ENCODE measurements at places on chromosomes 7 and 10. TPM values are rescaled to one million over a fixed set of nuclear protein-coding genes. Genes with fewer than 3 reads are reported as not detected.

DNA sequence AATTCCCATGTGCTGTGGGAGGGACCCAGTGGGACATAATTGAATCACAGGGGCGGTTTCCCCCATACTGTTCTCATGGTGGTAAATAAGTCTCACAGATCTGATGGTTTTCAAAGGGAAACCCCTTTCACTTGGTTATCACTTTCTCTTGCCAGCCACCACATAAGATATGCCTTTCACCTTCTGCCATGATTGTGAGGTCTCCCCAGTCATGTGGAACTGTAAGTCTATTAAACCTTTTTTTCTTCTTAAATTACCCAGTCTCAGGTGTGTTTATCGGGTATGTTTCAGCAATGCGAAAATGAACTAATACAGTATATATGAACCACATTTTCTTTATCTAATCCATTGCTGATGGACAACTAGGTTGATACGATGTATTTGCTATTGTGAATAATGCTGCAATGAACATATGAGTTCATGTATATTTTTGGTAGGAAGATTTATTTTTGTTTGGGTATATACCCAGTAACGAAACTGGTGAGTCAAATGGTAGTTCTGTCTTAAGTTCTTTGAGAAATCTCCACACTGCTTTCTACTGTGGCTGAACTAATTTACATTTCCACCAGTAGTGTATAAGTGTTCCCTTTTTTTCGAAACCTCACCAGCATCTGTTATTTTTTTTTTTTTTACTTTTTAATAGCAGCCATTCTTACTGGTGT lies 70.0 kb upstream of the HGF start:
- no peaks in the 10 kb centered on the region for H3K4me1 ChIP-seq
- no peak overlapping the region for H3K4me3 ChIP-seq
- no peaks in the 10 kb centered on the region for H3K36me3 ChIP-seq
- DNase-seq, result no peak
- H3K27me3 ChIP-seq, result no peaks in the 10 kb centered on the region

GRCh38 chr7:111518264-111518663 lies 44.0 kb downstream of the IMMP2L start:
- H3K4me1 ChIP-seq, result no peaks in the 10 kb centered on the region
- H3K36me3 ChIP-seq, result no peaks in the 10 kb centered on the region
- H3K27me3 ChIP-seq, result no peaks in the 10 kb centered on the region
- no peak for DNase-seq

DNA sequence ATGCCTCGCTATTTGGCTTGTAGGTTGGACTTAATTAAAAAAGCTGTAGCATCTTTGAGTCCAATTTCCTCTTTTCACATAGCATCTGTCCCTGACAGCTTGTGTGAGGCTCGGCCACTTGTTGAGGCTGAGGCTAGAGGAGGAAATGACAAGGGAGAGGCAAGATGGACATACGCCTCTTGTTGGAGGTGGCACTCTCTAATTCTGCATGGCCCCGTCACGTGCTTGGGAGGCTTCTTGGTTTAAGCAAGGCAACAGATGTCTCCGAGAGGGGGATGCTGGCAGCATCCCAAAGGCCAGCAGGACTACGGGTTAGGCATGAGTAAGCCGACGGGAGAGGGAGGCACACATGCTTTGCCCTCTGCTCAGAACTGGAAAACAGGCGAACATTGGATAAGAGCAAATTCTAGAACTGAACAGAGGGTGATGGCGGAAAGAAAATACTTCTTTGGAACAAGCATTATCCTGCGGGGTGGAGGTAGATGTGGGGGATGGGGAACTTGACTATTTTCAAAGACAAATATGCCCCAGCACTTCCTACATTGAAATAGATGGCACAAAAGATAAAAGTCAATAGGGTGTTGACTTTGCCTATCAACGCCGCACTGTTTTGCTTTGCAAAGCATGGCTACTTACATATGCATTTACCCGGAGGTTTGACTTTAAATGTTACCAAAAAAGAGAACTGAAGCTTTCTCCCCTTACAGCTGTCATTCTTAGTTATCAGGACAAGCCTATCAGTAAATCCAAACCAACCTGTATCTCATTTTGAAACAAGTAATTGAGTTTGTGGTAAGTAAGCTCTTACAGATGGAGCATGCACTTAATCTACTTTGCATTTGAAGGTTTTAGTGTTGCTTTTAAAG lies 94.8 kb downstream of the CHN2 start:
- no peaks in the 10 kb centered on the region for H3K27me3 ChIP-seq
- H3K4me1 ChIP-seq, result peaks cover 41% of the 10 kb centered on the region
- no peak overlapping the region for H3K4me3 ChIP-seq
- no peaks in the 10 kb centered on the region for H3K36me3 ChIP-seq
- DNase-seq, result peak; percentile 98
- H3K27ac ChIP-seq, result peak overlapping the region; percentile 46

- no peak overlapping the region for H3K27ac ChIP-seq
- no peaks in the 10 kb centered on the region for H3K27me3 ChIP-seq
Measured at GRCh38 chr10:85105614-85106255, 777.3 kb downstream of the CCSER2 start.

DNA sequence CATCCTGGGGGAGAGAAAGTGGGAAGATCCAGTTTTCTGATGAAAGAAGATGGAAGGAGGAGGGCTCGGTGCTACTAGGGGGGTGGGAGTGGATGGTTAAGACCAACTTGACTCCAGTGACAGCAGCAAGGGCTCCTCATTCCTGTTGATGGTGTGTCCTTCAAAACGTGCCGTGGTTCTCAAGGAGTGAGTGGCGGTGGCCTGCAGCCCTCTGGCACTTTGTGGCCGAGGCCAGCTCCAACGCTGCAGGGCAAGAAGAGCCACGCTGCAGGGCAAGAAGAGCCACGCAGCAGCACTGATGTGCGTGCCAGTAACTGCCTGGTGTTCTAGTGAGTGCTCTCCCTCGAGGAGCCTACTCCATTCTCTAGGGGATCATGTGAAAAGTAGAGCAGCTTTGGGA lies 72.1 kb downstream of the GRK5 start:
- H3K36me3 ChIP-seq, result no peaks in the 10 kb centered on the region
- no peak overlapping the region for H3K27ac ChIP-seq
- no peak for DNase-seq
- no peaks in the 10 kb centered on the region for H3K27me3 ChIP-seq

- 0 out of 2 replicates have a peak, but pooled peaks cover 2% of the 10 kb centered on the region for H3K4me1 ChIP-seq
- peaks cover 9% of the 10 kb centered on the region for H3K27me3 ChIP-seq
- H3K4me3 ChIP-seq, result peak overlapping the region; percentile 57
- H3K36me3 ChIP-seq, result no peaks in the 10 kb centered on the region
- DNase-seq, result no peak
- no peak overlapping the region for H3K27ac ChIP-seq
Measured at GRCh38 chr7:103988468-103989199, 824 bp downstream of the RELN start.

Gene TSPAN14
- 40.4 TPM for total RNA-seq

Gene PLXNA4
- total RNA-seq, result 11.2 TPM

Gene ANKRD61
- 0.63 TPM for total RNA-seq
